Ureter (tissue), 1 donor: ENCODE measurements at places on chromosomes 4 and X. TPM values are rescaled to one million over a fixed set of nuclear protein-coding genes. Genes with fewer than 3 reads are reported as not detected.

DNA sequence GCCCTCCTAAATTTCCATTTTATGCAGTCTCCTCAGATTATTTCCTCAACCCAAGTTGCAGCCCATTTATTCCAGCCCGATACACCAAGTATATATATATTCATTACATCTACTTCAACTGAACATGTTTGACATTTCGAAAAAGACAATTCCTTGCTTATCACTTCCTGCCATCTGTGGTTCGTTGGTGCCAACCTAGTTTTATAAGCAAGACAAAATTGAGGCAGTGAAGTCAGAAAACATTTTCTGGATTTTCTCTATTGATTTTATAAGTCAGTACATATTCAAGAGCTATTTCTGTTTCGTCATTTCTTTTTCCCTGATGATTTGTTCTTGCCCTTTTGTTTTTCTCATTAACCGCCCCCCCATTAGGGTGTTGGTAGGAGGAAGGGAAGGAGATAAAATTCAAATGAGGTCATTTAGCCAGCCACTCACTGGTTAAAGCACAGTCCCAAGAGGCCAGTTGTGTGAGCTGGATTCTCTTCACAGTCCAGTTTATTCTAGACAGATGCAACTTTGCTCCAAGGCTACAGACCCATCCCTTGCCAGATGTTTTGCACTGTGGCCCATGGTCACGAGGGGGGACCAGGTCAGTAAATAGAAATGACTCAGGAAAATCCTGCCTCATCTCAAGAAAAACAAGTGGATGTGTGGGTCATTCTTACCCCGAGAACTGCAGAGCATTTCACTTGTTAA is 20.3 kb upstream of the VEGFD start:
- DNase-seq, result no peak

GRCh38 chrX:71302461-71303213 is 1.1 kb downstream of the ITGB1BP2 start:
- no peak for DNase-seq

GRCh38 chr4:156313497-156313896 is 359.8 kb upstream of the CTSO start:
- no peak for DNase-seq

GRCh38 chrX:41932885-41933284 is 9.5 kb upstream of the CASK start:
- no peak for DNase-seq

DNA sequence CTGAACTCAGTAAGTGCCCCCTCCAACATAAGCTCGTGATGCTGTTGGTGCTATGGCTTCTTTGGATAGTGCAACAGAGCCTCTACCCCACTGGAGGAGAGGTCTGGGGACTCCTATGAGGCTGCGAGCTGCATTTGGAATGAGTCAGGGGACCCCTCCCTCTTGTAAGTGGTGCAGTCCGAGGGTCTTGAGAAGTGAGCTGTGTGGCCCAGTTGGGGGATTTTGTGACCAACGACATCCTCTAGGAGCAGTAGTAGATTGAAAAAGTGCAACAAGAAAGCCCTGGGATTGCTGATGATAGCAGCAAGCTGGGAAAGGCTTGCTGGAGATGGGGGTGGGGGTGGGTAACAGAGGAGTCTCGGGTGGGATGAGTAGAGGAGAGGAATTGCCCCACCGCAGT is 3.1 kb downstream of the FRMPD3 start:
- DNase-seq, result no peak

The DDIT4L gene
- total RNA-seq, result 0.44 TPM

DNA sequence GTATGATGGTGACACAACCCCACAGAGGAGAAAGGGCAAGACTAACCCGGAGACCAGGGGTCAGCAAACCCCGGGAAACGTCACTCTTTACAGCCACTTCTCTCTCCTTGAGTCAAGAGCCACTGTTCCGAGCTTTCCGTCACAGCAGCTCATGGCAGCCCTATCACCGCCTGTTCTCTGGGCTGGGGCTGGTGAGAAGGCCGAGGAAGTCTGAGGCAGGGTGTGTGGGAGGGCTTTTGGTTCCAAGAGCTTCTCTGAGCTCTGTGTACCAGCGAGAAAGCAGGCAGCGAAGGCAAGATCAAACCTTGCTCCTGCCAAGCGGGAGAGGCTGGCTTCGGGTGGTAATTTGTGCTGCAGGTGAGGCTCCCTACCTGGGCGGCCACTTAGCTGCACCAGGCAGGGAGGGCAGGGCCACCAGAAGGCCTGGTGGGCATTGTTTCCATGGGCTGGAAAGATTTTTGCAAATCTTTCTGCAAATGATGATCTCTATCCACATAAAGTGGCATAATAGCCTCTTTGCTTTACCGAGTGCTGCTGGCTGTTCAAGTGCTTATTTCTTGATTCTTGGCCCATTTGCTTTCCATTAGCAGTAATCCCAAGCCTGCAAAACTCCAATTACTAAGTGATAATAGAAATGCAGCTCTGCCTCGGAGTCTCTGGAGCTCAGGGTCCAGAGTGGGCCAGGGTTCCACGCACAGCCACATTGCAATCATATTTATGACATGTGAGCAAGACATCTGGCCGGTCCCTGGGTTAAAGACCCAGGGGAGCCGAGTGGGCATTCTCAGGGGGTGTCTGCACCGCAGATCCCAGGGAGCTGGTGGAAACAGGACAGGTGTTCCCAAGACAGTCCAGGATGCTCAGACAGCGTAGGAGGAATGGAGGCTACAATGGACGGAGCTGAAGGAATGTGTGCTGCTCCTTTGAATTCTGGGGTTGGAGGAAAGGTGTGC is 41.5 kb downstream of the DCTD start:
- no peak for DNase-seq

DNA sequence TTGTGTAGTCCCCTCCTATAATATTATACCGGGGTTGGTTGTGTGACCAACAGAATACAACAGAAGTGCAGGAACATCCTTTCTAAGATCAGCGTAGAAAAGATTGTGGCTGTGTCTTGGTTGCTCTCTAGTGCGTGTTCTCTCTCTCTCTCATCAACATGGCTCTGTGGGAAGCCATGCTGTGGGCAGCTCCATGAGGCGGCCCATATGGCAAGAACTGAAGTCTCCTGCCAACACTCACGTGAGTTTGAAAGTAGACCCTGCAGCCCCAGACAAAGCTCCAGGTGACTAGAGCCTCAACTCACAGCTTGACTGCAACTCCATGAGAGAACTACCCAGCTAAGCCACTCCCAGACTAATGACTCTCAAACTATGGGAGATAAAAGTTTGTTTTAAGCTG is 118.7 kb downstream of the TSPAN5 start:
- no peak for DNase-seq

The COL25A1 gene
- 3.4 TPM for total RNA-seq

The PDLIM5 gene
- 210 TPM for total RNA-seq

- no peak for DNase-seq
Measured at GRCh38 chr4:10104211-10104990, 12.2 kb downstream of the WDR1 start.

The MAGEA8 gene
- not detected for total RNA-seq

GRCh38 chr4:185573651-185574199 is 38.4 kb upstream of the PDLIM3 start:
- DNase-seq, result no peak

- no peak for DNase-seq
Measured at GRCh38 chr4:124191329-124191728, 521.2 kb downstream of the ANKRD50 start.

DNA sequence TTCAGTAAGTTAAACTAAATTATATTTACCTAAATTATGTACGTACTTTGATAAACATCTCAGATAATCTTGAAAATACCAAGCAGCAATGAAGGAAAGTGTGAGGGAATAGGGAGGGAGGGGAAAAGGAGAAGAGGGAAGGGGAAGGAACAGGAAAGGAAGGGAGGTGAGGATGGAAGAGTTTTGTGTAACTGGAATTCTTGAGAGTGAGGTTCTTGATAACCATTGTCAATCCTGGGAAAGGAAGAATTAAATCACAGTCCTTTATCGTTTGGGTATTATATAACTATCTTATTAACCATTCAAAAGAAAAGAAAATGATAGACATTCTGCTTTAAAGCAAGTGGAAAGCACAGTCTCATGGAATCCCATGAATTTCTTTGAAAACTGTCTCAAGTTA is 795.0 kb downstream of the CCSER1 start:
- DNase-seq, result no peak

The UGT2B17 gene
- total RNA-seq, result 0.23 TPM

The EVC2 gene
- 6.1 TPM for total RNA-seq

DNA sequence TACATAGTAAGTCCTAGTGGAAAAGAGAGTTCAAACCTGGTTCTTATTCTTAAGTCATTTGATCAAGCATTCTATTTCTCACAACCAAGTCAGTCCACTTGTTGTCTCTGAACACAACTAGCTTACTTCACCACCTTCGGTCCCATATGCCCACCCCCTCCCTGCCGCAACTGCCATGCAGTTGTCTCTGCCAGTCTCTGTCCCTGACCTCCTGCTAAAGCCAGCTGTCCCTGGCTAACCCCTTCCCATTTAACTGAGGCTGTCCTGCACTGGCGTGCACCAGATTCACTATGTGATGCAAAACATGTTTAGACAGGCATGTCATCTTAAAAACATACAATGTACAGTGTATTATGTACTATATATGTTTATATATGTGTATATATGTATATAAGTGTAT is 12.7 kb downstream of the FRAS1 start:
- DNase-seq, result no peak

GRCh38 chr4:52595001-52595400 is 64.1 kb downstream of the USP46 start:
- no peak for DNase-seq

The NAT8L gene
- total RNA-seq, result 0.16 TPM

GRCh38 chr4:152273343-152273742 is 262.5 kb downstream of the FBXW7 start:
- DNase-seq, result no peak

GRCh38 chrX:8783097-8783713 is 18.0 kb downstream of the FAM9A start:
- no peak for DNase-seq

DNA sequence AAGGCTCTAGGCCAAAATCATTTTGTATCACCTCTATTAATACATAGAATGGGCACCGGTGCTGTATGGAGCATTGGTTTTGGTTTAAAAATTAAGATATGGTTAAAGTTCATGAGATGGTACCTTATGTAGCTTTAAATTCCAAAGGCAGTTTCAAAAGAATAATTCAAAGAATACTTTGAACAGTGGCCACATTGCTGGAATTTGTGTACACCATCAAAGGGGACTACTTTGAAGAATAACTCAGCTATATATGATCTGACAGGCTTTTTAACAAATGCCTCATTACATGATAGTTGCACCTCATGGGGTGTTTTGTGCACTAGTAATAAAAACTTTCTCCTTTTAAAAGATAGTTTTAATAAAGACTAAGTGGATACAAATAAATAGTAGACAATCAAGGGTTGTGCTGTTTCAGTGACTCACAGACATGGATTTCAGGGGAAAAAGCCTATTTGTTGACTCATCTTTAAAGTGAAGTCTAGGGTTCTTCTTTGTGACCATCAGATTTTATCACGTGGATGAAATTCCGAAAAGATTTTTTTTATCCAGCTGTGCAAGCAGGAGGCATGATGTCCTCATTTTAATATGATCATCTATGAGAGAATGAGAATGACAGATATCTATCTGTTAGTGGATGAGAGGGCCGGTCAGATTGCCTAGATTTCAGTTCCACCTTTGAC is 12.8 kb downstream of the MTM1 start:
- DNase-seq, result no peak

GRCh38 chr4:36332023-36332781 is 50.8 kb downstream of the DTHD1 start:
- no peak for DNase-seq

DNA sequence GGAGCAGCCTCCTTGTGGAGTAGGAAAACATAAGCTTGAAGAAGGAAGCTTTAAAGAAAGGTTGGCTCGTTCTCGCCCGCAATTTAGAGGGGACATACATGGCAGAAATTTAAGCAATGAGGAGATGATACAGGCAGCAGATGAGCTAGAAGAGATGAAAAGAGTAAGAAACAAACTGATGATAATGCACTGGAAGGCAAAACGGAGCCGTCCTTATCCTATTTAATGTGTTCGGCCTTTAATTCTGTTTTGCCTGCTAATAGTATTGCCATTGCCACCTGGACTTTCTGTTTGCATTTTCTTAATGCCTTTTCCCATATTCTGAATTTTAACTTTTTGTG is 1.4 kb downstream of the TCEAL1 start:
- no peak for DNase-seq

The RNF212 gene
- 5.1 TPM for total RNA-seq

The MTNR1A gene
- not detected for total RNA-seq

The FATE1 gene
- total RNA-seq, result not detected

DNA sequence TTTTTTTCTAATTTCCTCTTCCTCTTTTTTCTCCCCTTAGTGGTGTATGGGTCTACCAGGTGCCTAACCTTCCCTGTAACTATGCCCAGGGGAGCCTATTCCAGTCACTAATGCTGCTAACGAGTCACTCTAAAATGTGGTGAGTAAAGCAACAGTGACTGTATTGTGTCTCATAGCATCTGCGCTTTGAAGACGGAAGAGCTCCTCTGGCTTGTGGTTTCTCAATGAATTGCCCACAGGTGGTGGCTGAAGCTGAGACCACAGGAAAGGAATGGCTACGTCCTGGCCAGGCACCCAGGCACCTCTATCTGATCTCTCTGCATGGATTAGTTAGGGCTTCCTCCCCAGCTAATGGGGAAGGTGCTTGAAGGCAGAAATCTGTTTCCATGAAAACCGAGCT is 763.5 kb upstream of the FRG1 start:
- no peak for DNase-seq

DNA sequence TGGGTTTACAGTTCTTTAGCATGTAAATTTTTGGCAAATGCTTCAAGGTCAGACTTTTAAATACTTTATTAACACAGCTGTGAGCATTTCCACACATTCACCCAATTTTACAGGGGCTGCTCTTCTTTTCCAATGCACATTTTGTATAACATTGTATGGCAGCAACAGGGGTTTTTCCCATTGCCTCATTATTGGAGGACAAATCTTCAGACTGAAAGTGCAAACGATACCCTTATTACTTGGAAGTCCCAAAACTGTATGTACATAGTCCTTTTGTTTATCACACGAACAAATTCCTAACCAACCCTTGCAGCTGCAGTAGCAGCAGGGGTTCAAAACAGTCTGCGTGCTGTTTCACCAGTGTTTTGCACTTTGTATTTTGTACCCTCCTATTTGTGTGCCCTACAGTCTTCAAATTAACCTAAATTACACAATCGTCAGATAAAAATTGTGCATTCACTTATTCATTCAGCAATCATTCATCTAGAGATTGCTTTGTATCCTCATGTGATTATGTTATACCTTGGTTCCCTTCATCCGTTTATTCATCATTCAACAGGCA is 330.7 kb upstream of the RASGEF1B start:
- no peak for DNase-seq

DNA sequence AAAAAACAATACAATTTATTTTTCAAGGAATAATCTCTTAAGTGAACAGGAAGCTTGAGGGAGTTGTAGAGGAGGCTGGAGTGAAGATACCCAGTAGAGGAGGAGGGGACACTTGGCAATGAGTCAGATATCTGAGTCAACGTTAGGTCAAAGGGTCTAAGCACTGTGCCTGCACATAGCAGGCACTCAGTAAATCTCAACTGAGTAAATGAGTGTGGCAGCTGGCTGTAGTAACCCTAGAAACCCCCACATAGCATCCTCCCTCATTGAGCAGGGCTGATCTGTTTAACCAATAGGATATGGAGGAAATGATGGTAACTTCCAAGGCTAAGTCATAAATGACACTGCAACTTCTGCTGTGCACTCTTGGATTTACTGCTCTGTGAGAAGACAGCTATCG is 186.0 kb upstream of the FAM241A start:
- no peak for DNase-seq
